Anterior cingulate cortex (tissue), 58 donors: ENCODE measurements at places on chromosomes 2 and 18.

- no peak for DNase-seq
Observed at GRCh38 chr18:32358075-32358474, 112.6 kb downstream of the GAREM1 start.

DNA sequence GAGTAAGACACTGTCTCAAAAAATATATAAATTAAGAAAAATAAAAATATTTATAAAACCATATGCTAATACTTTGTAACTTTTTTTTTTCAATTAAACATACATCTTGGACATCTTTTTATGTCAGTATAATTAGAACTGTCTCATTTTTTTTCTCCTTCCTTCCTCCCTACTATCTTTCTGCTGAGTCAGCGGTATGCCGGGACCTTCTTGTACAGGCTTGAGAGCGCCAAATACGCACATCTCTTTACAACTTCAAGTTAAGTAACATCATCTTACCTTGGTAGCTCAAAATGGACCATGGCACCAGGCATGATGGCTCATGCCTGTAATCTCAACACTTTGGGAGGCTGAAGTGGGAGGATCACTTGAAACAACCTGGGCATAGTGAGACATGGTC lies 153.4 kb downstream of the FAM161A start:
- DNase-seq: no peak

DNA sequence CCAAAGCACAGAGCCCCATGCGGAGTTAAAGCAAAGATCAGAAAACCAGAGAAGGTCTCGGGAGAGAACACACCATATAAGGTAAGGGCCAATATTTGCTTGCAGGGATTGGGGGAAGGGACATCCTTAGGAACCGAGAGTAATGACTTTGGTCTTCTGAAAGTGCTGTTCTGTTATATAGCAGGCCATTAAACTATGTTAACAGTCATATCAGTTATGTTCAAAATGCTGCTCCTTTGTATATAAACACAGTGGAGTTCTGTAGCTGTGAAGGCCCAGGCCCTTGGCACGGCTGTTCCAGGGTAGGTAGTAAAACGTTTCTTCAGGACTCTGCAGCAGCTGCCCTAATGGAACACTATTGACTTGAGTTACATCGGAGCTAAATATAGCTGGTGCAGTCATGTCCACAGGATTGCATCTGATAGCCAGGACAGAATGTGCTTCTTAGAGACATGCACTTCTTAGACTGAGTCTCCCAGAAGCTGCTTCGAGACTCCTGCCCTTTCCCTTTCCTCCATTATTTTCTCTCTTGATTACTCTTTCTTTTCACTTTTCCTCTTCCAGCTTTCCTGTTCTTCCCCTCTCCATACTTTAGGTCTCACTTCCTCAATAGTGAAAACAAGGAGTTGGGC lies 122.4 kb downstream of the SETBP1 start:
- DNase-seq: no peak

DNA sequence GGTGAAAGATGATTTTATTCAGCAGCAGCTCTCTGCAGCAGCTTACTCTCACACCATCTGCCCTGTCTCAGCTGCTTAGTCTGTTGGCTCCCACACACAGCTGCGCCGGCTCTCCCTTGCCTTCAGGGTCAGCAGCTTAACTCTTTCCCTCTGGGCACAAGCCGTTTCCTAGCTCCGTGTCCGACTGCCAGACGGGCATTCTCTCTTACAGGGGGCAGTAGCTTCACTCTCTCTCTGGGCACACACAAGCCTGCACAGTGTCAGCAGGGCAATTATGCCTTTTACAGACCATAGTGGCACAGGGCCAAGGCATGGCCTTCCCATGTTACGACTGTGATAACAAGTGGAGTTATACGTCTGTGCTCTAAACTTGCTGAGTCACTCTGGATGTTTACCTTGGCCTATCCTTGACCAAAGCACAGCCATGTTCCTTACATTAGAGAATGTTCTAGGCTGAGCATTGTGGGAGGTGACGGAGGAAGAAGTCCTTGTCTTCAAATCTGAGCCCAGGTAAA lies 31.7 kb downstream of the PCARE start:
- DNase-seq: peak; percentile 22
